ENCODE measurements at places on chromosomes 6 and 20.

DNA sequence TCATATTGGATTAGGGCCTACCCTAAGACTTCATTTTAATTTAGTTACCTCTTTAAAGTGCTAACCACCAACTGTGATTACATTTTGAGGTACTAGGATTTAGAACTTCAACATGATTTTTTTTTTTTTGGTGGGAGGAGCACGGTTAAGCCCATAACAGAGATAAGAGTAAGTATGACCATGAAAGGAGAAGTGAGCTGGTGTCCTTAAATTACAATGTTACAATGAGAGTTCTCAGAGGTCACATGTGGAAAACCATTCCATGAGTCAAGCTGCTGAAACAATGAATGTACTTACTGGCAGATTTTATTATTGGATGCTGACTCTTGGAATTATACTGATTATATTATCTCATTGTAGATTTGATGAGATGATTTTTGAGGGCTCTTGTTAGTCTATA lies 779.3 kb upstream of the CITED2 start:
- DNase-seq: no peak

DNA sequence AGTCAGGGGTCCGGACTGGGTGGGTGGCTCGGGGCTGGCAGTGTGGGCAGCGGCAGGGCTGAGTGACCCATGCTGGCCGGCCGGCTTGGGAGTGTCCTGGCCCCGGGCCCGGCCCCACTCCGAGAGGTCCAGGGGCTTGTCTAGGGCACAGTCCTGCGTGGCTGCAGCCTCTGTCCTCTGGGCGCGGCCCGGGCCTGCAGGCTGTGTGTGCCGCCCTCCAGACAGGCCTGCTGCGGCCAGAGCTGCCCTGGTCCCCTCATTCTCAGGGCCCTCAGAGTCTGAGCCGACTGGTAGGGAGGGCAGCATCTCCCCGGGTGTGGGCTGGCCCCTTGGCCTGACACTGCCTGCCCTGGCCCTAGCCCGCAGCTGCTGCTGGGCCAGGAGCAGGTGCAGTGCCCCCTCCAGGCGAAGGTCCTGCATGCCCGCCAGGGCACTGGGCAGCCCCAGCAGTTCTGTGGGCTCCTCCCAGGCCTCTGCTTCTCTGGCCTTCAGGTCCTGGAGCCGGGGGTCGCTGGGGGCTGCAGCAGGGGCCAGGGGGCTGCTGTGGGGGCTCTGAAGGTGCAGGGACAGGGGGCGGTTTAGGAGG lies 6.9 kb upstream of the CABLES2 start:
- DNase-seq: no peak

GRCh38 chr6:871503-871902 lies 178.6 kb upstream of the EXOC2 start:
- DNase-seq: no peak

- DNase-seq: no peak
These were observed 26.4 kb downstream of the GPX5 start for GRCh38 chr6:28551891-28552666.

GRCh38 chr6:132214716-132215115 lies 186.6 kb downstream of the MOXD1 start:
- DNase-seq: no peak

- no peak for DNase-seq
These were observed 95.4 kb downstream of the MAP3K5 start for GRCh38 chr6:136696783-136697364.

- DNase-seq: no peak
These were observed 92.7 kb downstream of the IRF4 start for GRCh38 chr6:484086-484745.

GRCh38 chr20:31452575-31452974 lies 12.1 kb downstream of the DEFB123 start:
- no peak for DNase-seq

DNA sequence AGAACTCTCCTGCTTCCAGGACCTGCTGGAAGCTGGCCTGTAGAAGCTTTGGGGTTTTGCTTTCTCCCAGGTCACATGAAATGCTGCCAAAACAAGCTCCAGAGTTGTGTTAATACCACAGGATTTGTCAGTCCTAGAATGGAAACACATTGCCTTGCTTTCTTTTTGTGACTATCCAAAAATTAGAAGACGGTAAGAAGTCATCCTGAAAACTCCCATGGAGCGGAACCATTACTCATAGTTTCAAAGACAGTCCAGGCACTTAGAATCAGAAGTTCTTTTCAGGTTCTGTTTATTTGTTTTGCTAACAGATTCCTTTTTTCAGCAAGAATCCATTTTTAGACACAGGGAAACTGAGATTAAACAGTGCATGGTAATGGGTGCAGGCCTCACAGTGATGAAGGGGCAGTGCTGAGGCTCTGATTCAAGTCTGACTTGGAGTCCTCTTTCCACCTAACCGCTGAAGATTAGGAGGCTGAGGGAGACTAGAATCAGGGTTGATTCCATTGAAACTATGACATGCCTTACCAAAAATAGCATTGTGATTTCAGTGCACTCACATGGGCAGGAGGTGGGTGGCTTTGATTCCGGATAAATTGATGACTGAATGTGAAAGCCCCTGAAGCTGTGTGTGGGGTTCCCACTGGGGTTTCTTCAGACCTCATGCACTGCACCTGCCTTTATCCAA lies 72.2 kb upstream of the NAA20 start:
- DNase-seq: no peak

DNA sequence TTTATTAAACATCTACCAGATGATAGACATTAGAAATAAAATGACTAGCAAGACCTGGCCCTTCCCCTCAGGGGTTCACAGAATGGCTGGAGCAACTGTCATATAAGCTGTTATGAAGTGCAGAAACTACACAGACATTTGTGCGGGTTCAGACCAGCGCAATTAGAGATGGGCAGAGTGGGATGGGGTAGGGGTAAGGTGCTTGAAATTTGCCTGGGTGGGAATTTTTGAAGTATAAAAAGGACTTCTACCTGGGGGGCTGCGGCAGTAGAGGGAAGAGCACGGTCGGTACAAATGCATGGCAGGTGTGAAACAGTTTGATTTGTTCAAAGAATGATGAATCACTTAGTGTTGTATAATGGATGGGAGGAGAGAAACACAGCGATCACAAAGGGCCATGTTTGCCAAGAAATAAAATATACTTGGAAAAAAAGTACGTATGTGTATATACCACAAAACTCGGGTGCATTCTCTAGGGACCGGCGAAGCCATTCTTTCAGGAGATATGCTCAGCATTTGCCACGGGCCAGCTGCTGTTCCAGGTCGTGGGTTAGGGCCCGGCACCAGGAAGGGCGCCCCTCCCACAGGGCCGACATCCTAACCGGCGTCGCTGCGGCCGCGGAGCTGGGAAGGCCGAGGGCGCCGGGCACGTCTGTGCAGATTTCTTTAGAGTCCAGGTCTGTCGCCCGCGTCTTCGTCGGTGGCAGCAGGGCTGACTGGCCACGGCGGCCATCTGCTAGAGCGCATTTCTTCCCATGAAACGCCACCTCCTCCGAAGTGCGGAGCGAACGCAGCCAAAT lies 809 bp upstream of the NOL7 start:
- DNase-seq: no peak

DNA sequence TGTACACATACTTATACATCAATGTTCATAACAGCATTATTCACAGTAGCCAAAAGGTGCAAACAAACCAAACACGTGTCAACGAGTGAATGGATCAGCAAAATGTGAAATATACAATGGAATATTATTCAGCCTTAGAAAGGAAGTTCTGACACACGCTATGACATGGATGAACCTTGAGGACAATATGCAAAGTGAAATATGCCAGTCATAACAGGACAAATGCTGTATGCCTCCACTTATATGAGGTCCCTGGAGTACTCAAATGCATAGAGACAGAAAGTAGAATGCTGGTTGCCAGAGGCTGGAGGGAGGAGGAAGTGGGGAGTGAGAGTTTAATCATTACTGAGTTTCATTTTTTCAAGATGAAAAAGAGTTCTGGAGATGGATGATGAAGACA lies 37.8 kb upstream of the IGF2R start:
- no peak for DNase-seq

GRCh38 chr20:63262836-63263235 lies 8.6 kb upstream of the NKAIN4 start:
- no peak for DNase-seq

- DNase-seq: no peak
These were observed 395.3 kb downstream of the CD109 start for GRCh38 chr6:74091136-74091793.

DNA sequence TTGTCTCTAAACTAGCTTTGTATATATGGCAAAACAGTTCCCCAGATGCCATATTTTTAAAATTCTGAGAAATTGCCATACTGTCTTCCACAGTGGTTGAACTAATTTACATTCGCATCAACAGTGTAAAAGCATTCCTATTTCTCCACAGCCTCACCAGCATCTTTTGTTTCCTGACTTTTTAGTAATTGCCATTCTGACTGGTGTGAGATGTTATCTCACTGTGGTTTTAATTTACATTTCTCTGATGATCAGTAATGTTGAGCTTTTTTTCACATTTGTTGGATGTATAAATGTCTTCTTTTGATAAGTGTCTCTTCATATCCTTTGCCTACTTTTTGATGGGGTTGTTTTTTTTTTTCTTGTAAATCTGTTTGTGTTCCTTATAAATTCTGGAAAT lies 1222.7 kb upstream of the CITED2 start:
- no peak for DNase-seq

GRCh38 chr6:37303891-37304503 lies 46.1 kb upstream of the TMEM217 start:
- DNase-seq: no peak

DNA sequence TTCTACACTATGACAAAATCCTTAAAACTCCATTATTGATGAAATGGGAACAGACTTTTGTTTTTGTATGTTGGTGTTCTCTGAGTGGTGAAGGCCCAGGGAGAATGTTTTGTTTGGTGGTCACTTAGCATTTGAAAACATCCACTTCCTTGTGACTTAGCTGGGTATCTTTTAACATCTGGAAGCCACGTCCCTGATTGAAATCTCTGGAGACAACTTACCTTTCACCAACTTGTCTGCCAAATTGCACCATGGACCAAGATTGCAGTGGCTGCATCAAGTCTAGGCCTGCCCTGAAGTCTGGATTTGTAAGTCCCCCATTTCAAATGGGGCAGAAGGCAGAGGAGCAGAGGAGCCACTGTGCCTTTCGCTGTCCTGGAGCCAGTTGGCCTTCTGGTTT lies 534 bp upstream of the EFCAB8 start:
- no peak for DNase-seq

DNA sequence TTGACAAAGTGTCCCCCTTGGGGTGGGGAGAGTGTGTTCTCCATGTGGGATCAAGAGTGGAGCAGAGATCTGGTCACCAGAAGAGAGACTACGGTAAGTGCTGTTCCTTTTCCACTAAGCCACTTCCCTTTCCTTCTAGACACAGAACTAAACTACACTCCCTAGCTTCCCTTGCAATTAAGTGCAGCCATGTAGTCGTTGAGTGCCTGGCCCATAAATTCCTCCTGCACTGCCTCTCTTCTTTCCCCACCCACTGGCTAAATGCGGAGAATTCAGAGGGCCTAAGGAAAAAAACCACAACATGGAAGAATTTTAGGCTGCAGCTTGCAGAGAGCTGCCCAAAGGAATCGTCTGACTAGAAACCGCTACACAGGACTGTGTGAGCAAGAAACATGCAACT lies 1.5 kb downstream of the WDR27 start:
- DNase-seq: no peak

DNA sequence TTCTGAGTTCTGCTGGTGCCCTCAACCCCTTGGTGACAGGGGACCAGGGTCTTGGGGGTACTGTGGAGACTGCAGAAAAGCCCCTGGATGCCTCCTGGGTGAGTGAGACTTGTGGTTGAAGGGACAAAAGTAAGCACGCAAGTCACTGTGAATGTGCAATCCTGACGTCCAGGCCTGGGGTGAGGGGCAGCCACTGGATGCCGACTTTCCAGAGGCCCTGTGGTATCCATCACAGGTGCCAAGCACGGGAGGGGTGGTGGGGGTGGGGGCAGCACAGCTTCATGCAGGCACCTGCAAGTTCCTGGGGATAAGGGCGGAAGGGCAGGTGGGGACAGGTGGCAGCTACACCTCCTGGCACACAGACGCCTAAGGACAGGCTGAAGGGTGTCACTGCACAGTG lies 20.1 kb upstream of the UBE2V1 start:
- DNase-seq: no peak

- no peak for DNase-seq
These were observed 34.5 kb upstream of the RSPO3 start for GRCh38 chr6:127083963-127084310.

DNA sequence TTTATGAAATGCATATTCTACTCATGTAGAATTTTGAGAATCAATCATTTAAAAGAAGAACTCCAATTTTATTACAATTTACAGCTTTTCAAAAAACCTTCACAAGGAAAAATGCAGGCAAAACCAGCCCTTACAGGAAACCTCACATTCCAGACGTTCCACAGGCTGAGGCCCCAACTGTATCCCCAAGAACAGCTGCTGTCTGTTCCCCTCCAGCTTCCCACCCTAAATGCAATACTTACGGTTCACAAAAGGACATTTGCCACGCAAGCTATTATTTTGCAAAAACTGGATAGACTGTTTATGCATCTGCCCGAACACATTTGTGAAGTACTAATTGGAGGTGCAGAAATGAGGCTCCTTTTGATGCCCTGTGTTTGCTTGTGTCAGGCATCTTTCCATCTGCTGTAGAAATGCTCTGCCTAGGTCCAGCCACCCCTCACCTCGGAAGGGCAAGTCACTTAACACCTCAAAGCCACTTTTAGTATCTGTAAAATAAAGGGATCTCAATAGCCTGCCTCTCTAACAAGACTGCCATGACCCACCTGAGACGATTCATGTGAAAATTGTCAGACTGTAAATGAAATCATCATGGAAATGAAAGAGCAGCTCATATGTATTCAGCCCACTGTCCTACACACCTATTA lies 26.5 kb downstream of the PDE10A start:
- DNase-seq: no peak

GRCh38 chr6:116465246-116465645 lies 4.1 kb downstream of the CALHM6 start:
- no peak for DNase-seq

GRCh38 chr6:112017760-112018537 lies 36.0 kb upstream of the CCN6 start:
- no peak for DNase-seq

DNA sequence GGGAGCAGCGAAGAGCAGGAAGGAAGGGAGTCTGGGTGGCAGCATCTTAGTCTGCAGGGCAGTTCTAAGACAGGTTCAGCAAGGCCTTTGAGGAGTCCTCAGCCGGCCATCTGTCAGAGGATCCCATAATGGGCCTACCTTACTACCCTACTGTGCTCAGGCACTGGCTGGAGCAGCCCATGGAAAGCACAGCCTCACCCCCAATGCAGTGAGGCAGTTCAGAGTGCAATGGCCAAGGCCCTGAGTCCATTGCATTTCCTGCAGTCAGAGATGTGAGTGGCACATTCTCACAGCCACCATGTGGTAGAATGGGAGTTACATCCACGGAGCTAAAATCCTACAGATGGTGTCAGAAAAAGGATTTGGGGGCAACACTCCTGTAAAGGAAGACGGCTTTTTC lies 19.4 kb upstream of the OVOL2 start:
- no peak for DNase-seq

GRCh38 chr6:4113649-4114048 lies 21.7 kb downstream of the ECI2 start:
- no peak for DNase-seq

- no peak for DNase-seq
These were observed 185.7 kb upstream of the COL21A1 start for GRCh38 chr6:56433119-56433518.

All from NCI-H1436 treated with DMSO at 0.1 percent for 48 hours (cell line).